ENCODE measurements at places on chromosomes 1 and 21.

DNA sequence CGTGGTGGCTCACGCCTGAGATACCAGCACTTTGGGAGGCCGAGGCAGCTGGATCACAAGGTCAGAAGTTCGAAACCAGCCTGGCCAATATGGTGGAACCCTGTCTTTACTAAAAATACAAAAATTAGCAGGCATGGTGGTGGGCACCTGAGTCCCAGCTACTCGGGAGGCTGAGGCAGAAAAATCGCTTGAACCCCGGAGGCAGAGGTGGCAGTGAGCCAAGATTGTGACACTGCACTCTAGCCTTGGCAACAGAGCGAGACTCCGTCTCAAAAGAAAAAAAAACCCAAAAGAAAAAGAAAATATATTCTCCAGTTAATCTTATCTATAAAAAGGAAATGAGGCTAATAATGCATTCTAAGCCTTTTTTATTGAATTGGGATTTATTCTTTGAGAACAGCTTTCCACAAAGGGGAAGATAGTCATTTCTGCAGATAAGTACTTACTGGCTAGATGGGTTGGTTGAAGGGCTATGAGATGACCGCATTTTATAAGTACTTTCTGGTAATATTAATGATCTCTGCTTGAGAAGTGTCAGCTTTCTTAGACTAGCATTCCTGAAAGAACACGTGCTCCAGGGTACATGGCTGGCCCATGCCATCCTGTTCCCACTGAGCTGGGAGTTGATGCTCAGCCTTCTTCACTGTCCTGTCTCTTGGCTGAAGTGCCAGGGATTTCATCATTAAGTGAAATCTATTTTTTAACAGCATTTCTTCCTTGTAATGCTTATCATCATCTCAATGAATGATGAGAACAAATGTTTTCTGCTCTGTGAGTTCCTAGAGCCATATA, 57.9 kb downstream of the SASS6 start:
- no peak for DNase-seq

GRCh38 chr1:168636642-168637111, 60.3 kb downstream of the XCL1 start:
- DNase-seq, result no peak

DNA sequence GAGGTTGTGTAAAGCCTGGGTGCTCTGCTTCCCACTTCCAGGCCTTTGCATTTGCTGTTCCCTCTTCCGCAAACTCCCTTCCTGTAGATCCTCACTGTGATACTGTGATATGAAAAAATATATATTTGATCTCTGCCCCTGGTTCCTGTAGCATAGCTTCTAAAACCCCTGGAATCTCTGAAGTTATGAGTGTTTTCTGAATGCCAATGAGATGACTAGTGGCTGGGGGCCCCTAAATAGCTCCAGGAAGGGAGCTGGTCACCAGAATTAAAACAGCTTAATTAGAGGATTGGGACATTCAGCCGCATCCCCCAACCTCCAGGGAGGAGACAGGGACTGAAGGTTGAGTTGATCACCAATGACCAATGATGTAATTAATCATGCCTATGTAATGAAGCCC, 21.9 kb downstream of the DUSP10 start:
- no peak for DNase-seq

DNA sequence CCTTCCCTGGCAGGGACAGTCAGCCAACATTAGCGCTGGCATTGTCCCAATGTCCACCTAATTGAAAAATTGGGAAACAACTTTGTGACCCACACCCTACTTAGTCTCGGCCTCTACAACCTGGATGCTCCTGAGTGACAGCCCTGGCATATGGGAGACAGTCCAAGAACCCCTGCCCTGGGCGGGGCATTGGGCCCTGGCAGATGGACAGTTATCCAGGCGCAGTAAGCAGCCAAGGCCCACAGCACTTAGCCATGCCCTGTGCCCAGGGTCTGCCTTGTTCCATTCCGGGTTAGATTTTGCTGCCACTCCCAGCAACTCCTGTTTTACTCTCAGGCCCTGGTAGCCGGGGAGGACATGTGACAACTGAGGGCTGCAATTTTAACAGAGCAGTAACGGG, 50.3 kb downstream of the NFASC start:
- DNase-seq, result no peak

DNA sequence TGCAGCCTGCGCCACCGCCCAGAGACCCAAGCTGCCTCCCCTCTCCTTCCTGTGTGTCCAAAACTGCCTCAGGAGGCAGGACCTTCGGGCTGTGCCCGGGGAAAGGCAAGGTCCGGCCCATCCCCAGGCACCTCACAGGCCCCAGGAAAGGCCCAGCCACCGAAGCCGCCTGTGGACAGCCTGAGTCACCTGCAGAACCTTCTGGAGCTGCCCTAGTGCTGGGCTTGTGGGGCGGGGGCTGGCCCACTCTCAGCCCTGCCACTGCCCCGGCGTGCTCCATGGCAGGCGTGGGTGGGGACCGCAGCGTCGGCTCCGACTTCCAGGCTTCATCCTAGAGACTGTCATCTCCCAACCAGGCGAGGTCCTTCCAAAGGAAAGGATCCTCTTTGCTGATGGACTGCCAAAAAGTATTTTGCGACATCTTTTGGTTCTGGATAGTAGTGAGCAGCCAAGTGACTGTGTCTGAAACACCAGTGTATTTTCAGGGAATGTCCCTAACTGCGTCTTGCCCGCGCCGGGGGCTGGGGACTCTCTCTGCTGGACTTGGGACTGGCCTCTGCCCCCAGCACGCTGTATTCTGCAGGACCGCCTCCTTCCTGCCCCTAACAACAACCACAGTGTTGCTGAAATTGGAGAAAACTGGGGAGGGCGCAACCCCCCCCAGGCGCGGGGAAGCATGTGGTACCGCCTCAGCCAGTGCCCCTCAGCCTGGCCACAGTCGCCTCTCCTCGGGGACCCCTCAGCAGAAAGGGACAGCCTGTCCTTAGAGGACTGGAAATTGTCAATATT, 19.0 kb upstream of the CCDC27 start:
- DNase-seq, result no peak

Data from CD4-positive, alpha-beta T cell treated with Interferon gamma for 1 hour (primary cell).